NCI-H1417 treated with DMSO at 0.1 percent for 48 hours (cell line): ENCODE measurements at places on chromosomes 5 and 9.

DNA sequence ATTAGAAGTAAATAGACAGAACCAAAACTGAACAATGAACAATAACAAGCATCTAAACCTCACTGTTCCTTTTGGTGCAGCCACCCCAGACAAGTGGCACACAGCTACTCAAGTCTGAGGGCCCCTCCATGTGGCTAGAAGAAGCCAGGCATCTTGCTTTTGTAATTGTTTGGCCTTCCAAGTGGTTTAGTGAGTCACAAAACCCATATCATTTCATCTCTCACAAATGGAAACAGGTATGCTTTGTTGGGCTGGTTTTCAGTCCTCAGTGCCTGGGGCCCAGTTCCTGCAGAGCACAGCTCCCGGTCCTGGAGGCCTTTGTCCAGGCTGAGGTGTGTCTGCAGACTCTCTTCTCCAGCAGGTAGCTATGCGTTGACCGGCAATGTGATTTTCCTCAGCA, 16.7 kb downstream of the PRLR start:
- DNase-seq: no peak

DNA sequence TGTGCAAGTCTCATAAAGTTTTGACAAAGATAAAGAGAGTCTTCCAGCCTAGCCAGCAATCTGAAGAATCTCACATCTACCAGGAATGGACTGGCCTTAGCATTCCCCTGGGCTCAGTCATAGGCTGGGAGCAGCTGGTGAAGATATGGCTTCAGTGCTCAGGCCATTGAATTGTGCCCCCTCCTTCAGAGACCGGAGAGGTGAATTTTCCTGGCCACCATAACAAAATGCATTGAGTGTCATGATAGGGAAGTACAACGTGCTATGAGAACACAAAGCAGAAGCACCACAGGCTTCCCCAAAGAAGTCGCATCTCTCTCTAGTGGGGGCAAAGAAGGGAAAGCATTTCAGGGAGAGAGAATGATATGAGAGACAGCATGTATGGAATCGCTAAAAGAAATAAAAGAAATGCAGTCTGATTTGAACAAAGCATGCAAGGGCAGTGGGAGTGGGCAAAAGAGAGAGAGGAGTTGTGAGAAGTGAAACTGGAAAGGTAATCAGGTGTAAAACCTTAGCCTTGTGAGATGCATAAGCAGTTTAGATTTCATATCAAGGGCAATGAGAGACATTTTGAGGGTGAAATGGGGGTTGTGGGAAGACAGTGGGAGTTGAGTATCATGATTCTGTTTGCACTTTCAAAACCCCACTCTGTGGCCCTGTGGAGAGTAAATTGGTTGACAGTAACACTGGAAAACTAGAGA, 57.1 kb upstream of the NMUR2 start:
- DNase-seq: no peak

DNA sequence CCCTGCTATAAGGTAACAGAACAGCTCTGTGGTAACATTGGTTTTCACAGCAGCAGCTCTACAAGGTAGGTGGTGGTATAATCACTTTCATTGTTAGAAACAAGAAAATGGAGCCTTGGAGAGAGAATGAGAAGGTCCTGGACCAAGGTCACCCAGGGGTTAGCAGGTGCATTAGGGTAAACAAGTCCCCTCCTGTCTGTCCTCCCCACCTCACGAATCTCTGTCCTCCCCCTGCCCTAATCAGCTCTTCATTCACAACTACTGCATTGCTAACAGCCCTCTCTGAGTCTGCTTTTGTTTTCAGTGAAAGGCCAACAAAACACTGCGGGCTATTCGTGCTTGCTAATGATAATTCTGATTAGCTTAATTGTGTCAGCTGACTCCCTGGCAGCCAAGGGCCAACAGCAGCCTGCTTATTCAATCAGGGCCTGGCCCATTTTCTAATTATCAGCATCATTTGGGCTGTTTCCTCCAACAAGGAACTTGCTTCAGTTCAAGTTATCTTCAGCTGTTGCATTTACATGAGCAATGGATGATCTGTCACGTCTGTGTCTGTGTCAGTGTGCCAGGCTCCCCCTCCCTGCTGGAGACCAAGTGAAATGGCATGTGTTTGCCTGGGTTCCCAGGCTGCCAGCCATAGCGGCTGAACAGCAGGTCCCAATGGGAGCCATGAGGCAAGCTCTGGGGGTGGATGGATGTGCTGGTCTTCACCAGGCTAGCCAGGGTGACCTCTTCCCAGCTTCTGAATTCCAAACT, 56.7 kb upstream of the EQTN start:
- DNase-seq: no peak

GRCh38 chr5:34415559-34416198, 240.4 kb upstream of the RAI14 start:
- DNase-seq: no peak

DNA sequence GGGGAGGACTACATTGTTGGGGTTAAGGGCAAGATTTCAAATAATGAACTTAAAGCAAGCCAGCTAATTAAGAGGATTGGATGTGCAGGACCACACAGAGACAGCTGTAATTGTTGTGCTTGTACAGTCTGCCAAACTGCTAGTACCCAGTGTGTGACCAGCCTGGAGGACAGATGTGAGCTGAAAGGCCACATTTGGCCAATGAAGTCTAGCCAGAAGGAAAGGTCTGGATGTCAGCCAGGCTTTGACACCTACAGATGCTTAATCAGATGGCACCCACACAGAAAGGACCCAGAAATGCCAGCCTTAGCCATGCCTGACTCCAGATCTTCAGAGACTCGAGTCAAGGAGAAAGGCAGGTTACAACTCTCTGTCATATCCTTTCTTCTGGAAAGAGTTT, 491.1 kb downstream of the KIF4B start:
- no peak for DNase-seq

GRCh38 chr9:137315581-137316011, 13.5 kb upstream of the NRARP start:
- no peak for DNase-seq

DNA sequence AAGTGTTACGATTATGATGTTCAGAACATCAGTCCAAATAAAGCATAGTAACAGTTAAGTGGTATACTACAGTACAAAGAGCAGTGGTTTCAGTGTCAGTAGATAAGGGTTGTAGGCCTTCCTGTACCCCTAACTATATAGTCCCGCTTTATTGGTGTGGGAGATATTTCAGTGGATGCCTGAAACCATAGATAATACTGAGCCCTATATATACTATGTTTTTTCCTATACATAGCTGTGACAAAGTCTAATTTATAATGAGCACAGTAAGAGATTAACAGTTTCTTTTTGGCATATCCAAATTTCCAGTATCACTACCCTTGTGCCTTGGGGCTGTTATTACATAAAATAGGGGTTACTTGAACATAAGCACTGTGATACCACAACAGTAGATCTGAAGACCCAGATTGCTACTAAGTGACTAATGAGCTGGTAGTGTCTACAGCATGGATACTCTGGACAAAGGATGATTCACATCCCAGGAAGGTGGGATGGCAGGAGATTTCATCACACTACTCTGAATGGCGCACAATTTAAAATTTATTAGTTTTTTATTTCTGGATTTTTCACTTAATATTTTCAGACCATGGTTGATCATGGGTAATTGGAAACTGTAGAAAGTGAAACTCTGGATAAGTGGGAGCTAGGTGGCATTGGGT, 119.3 kb downstream of the RPS23 start:
- no peak for DNase-seq

DNA sequence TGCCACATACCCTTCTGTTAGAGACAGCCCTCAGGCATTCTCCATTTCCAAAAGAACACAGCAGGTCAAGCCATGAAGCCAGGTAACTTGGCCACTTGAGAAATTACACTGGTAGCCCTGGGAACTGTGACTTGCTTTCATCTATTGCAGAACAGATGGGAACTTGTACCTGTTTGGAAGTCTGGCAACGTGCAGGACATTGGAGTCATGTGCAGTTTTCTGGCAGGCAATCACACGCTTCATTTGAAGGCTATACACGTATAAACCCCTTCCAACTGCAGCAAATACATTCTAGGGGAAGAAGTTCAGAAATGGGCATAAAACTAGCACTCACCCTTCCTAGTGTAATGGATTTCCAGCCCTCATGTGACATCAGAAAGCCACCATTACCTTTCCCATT, 54.0 kb downstream of the WDR41 start:
- no peak for DNase-seq

DNA sequence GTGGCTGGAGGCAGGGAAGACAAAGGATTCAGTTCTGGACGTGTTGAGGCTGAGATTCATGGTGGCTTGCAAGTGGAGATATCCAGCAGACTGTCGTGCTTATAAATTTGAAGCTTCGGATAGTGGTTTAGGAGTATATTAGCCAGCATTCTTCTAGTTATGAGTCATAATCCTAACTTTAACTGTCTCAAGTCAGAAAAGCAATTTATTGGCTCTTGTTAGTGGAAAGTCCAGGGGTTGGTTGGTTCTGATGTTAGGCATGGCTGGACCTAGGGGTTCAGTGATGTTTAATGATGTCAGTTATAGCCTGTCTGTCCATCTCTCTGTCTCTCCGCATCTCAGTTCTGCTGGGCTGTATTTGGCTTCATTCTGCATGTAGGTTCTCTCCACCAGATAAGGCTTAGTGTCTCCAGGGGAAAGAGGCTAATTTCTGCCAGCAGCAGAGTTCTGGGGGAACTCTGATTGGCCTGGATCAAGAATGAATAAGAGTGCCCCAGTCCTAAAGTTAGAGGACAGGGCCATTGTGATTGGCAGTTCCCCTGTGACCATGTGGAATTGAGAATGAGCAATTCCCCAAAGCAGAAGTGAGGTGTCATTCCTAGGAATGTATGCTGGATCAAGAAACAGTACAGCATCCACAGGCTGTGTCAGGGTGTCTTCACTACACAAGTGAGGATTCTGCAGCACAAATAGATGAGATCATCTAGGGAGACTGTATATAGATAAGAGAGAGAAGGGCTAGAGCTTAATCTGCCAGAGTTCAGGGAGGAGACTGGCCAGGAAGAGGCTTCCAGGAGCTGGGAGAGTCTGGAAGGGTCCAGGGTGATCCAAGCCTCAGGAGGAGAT, 72.9 kb upstream of the SHB start:
- DNase-seq: no peak

DNA sequence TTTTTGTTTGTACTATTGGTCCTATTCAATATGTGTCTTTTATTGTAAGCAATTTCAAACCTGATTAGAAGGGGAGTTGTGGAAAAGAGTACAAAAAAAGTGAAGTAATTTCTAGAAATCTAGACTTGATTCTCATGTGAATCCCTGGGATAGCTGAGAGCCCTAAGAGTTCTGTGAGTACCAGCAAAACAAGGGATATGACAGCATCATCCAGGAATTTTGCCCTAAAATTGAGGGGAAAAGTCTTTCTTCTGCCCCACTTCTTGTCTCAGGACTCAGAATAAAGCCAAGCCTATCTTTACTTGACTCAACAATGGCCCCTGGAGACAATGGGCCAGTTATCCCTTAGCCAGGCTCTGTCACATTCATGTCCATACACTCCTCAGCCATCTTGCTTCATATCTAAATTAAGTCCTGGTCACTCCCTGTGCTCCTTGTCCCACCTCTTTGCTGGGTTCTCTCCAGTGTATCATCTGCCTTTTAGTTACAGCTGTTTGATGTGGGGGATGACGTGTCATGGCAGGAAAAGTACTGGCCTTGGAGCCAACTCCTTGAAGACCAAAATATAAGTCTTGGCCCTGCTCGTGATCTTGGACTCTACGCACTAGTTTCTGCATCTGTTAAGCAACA, 81.2 kb downstream of the ADAMTS12 start:
- no peak for DNase-seq

DNA sequence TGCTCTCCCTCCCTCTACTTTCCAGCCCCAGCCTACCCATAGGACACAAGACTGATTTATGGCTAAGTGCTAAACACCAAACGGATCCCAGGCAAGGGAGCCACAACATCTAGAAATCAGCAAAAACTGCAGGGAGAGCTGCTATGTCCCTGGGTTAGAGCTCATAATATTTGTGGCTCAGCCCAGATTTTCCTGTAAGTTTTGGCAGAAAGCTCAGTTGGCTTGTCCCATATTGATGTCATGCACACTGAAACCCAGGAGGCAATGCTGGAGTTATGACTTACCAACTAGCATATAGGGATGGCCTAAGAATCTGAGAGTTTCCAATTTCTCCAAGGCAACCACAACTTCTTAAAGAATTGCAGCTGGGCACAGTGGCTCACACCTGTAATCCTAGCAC, 44.7 kb upstream of the MYOT start:
- no peak for DNase-seq

DNA sequence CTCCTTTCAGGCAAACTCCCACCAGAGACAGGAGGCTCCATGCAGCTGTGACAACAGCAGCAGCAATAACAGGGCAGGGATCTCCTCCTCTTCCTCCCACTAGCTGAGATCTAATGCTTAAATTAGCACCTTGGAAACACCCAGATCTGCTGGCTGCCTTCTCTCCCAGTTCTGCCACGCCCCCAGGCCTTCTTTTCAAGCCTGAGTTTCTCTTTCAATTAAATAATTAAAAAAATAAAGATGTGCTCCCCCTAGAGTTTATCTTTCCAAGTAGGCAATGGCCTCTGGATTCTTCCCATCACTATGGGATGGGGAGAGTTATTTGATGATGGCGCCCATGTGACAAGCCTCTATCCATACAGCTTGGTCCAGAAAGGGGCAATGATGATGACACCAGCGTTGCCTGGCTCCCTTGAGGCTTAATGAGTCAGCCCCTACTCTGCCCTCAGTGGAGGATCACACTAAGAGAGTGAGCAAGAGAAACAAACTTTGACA, 3.8 kb downstream of the FAM219A start:
- no peak for DNase-seq

GRCh38 chr5:1186351-1187233, 14.8 kb upstream of the SLC6A19 start:
- no peak for DNase-seq

DNA sequence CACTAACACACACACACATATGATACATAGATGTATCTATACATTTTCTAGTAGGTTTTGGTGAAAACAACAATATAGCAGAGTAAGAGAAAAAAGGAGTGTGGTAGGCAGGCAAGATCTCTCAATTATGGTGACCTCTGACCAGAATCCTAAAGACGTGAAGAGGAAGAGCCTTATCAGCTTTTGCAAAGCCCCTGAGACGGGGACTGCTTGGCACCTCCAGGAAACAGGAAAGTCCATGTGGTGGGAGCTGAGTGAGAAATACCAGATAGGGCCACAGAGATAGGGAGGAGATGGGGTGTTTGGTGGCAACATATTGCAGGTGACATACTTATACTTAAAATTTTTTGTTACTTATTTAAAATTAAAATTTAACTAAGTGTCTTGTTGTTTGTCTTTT, 39.9 kb upstream of the CTXN3 start:
- DNase-seq: no peak

GRCh38 chr9:3477236-3477834, 48.5 kb downstream of the RFX3 start:
- no peak for DNase-seq

- DNase-seq: no peak
These were observed 16.9 kb upstream of the FER start for GRCh38 chr5:108730617-108731340.

- DNase-seq: no peak
These were observed 55.2 kb upstream of the TMEM215 start for GRCh38 chr9:32728181-32728580.

GRCh38 chr5:175336781-175337180, 107.2 kb downstream of the DRD1 start:
- DNase-seq: peak; percentile 8

DNA sequence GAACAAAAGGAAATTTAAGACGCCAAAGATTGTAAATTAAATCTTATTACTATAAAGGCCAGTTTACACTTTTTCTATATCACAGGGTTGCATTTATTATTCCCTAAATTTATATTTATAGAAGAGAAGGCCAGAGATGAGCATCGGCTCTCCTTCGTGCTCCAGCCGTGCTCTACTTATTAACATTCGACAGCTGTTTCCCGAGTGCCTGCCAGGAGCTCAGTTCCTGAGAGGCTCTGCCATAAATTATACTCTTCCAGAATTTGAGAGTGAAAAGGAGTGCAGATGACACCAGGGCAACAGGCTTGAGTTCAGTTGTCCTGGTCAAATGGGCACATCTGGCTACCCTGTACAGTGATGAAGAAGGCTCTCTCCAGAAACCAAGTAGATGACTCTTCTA, 70.1 kb downstream of the PCSK5 start:
- no peak for DNase-seq
